ENCODE measurements at places on chromosomes 4 and X. TPM values are rescaled to one million over a fixed set of nuclear protein-coding genes. Genes with fewer than 3 reads are reported as not detected.

Gene ZCCHC12
- polyA plus RNA-seq: 1.3 TPM

- DNase-seq: no peak
These were observed 183.4 kb downstream of the SPRY1 start for GRCh38 chr4:123579961-123580360.

DNA sequence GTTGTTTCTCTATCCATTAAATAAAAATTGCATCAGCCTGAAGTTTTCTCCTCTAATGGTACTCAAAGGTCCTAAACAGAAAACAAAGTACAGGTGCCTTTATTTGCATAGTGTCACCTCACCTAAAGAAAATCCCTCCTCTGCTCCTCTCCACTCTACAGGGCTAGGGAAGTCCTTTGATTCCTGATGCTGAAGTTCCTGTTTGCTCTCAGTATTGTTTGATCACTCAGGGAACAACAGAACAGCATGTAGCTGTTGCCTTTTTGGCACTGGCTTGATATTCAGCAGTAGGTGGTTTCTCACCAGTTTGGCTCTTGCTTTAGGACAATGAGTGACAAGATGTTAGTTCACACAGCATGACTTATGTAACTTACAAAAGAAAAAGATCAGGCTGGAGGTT, 156.2 kb upstream of the SLC7A11 start:
- no peak for DNase-seq

DNA sequence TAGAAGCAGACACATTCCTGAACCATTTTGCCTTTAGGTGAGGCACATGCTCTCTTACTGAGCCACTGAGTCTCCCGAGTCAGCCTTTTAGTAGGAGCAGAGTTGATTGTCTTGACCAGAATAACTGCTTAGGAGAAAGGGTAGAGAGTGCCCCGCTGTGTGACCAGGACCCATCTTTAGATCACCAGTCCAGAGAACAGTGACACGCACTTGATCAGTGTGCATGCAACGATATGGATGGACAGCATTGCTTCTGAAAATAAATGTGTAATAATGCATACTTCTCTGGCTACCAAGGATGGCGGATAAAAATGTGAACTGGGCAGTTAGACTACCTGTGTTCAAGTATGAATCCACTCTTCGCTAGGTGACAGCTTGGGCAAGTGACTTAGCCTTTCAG, 897.7 kb downstream of the TRIML1 start:
- DNase-seq: no peak

DNA sequence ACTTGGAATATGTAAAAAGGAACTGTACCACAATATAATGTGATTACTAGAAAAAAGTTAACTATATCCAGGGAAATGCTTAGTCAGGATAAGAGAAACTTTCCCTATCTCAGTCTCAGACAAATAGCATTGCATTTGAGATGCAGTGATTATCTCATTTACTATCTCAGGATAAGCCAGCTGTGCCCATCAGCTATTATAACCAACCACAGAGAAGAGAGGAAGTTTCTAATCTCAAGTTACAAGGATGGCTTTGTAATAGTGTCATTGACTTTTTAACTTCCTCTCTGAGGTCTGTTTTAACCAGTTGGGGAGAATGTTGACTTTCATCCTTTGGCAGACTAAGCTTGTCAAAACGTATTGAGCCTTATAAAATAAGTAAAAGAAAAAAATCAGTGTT, 56.5 kb downstream of the SNX25 start:
- no peak for DNase-seq

- DNase-seq: no peak
These were observed 36.3 kb upstream of the PLAC8 start for GRCh38 chr4:83150653-83151330.

- DNase-seq: no peak
These were observed 48.3 kb downstream of the MED28 start for GRCh38 chr4:17662694-17663093.

DNA sequence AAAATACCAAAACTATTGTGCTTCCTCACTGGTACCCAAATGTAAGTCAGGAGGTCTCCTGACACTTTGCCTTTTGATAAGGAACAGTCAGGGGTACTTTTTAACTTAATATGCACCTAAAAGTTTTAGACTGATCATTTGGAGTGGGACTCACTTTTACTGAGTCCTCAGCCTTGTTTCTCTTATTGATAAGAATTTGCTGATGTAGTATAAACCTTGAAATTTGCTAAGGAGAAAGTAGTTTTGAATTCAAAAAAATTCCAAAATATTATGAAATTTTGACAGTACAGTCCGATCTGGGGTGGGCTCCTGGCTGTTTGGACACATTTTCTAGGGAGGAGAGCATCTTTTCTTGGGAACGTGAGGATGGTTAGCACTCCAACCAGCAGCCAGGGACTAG, 91.4 kb upstream of the GATB start:
- no peak for DNase-seq

DNA sequence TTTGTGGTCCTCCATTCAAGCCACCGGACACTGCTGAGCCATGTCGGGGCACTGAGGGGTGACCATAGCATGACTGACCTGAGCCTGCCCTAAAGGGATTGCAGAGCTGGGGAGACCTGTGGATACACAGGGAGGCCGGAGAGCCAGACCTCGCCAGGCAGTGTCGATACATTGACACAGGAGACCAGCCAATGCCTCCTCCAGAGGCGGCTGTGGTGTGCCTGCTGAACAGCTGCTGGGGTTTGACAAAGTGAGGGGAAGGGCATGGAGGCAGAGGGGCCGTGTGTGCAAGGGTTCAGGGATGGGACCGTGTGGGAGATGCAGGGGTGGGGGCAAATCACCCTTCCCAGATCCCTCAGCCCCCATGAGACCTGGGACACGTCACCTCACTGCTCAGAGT, 48.0 kb downstream of the PPP2R2C start:
- DNase-seq: no peak

- DNase-seq: peak; percentile 13
These were observed 1.4 kb upstream of the RPS6KA3 start for GRCh38 chrX:20267931-20268701.

- DNase-seq: peak; percentile 6
These were observed 660.3 kb upstream of the PITX2 start for GRCh38 chr4:111283066-111283677.

DNA sequence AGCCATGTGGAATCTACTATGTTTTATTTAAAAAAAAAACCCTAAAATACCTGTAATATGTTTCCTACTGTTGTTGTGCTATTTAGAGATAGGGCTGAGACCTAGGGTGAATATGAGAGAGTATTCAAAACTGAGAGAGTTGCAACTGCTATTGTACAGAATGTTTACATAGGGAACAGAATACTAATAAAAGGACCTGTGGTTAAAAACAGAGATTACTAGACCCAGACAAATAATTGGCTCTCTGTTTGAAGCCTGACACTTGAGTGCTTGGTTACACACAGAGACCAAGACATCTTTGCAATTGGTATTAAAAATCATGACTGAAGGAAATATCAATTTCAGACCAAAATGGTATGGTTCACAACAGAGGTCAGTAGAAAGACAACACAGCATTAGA, 278.9 kb upstream of the GIMD1 start:
- DNase-seq: no peak
